Endothelial cell of umbilical vein (primary cell): ENCODE measurements at places on chromosomes 6 and 20. TPM values are rescaled to one million over a fixed set of nuclear protein-coding genes. Genes with fewer than 3 reads are reported as not detected.

Gene HLA-DMB
- 0.39 TPM in 1 of 2 replicates, not detected in the other for total RNA-seq

Gene ESR1
- total RNA-seq, result not detected in 2 replicates

Gene AGPAT4
- 15.2 and 15.4 TPM in 2 replicates for total RNA-seq

Gene ISM1
- not detected in 2 replicates for total RNA-seq
